Dermis microvascular lymphatic vessel endothelial cell (primary cell): ENCODE measurements at places on chromosomes 4 and X. TPM values are rescaled to one million over a fixed set of nuclear protein-coding genes. Genes with fewer than 3 reads are reported as not detected.

The SSX3 gene
- total RNA-seq: not detected in 2 replicates

The TLR3 gene
- total RNA-seq: 0.51 and 0.76 TPM in 2 replicates

The SLC25A6 gene
- total RNA-seq: 155 and 321 TPM in 2 replicates

The NLGN4X gene
- 0.26 and 0.38 TPM in 2 replicates for total RNA-seq

The MAP7D2 gene
- 0.13 and 0.26 TPM in 2 replicates for total RNA-seq

The DDX60 gene
- 19.5 and 23.4 TPM in 2 replicates for total RNA-seq

The MEPE gene
- not detected in 2 replicates for total RNA-seq

The NIPAL1 gene
- total RNA-seq: 0.38 and 0.39 TPM in 2 replicates

The ADGRG4 gene
- under 0.01 TPM in 1 of 2 replicates, not detected in the other for total RNA-seq

The AFM gene
- not detected in 2 replicates for total RNA-seq

The OPHN1 gene
- 5.5 and 7.1 TPM in 2 replicates for total RNA-seq

The ASB11 gene
- total RNA-seq: under 0.01 TPM in 1 of 2 replicates, not detected in the other

The POU3F4 gene
- not detected in 2 replicates for total RNA-seq

The CLCN5 gene
- total RNA-seq: 6.2 and 11.4 TPM in 2 replicates

The LPAR4 gene
- total RNA-seq: under 0.01 TPM in 1 of 2 replicates, not detected in the other

The NSD2 gene
- total RNA-seq: 33.9 and 39.8 TPM in 2 replicates

The MAGEB2 gene
- total RNA-seq: not detected in 2 replicates

The CT83 gene
- total RNA-seq: not detected in 2 replicates

The GUCY1A1 gene
- 43.2 and 50.6 TPM in 2 replicates for total RNA-seq

The SLC10A6 gene
- total RNA-seq: 0.26 and 2.1 TPM in 2 replicates

The TTC29 gene
- total RNA-seq: under 0.01 TPM in 1 of 2 replicates, not detected in the other

The SCML1 gene
- 4.7 and 6.7 TPM in 2 replicates for total RNA-seq

The GNRHR gene
- not detected in 2 replicates for total RNA-seq

The HNRNPDL gene
- total RNA-seq: 80.2 and 111 TPM in 2 replicates

The TENM3 gene
- total RNA-seq: 10.3 and 43.6 TPM in 2 replicates

The CCDC160 gene
- not detected in 2 replicates for total RNA-seq

The HELT gene
- total RNA-seq: not detected in 2 replicates

The CLGN gene
- 0.13 and 0.26 TPM in 2 replicates for total RNA-seq

The KCNE5 gene
- 0.13 TPM in 1 of 2 replicates, not detected in the other for total RNA-seq

The REELD1 gene
- total RNA-seq: not detected in 2 replicates

The GAGE12J gene
- total RNA-seq: not detected in 2 replicates

The DMD gene
- total RNA-seq: 1.8 and 2.1 TPM in 2 replicates

The TLR10 gene
- not detected in 2 replicates for total RNA-seq

The GSX2 gene
- not detected in 2 replicates for total RNA-seq

The SPIN2A gene
- total RNA-seq: 0.13 TPM in 2 replicates
